ENCODE measurements at places on chromosomes 16 and 17. TPM values are rescaled to one million over a fixed set of nuclear protein-coding genes. Genes with fewer than 3 reads are reported as not detected.

Gene MRM1
- 4.9 TPM for polyA plus RNA-seq

Gene EVI2A
- 1.5 TPM for polyA plus RNA-seq

DNA sequence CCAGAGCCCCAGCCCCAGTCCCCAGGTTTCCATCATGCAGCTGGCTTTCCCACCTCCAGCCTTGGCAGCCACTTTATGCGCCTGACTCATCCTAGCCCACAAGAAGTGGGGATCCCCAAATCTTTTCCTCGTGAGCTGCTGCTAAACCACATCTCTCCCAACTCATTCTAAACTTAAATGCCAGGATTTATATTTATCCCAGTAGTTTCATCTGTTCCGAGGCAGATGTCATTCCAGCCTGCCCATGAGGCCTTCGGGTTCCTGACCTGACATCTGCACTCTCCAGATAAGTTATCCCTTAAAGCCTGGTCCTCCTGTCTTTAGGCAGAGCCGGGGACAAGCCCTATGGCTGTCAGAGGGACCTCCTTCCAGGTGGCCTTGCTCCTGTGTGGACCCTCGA is 16.6 kb downstream of the PLXDC1 start:
- no peak for DNase-seq

GRCh38 chr17:36994438-36994837 is 45.7 kb downstream of the AATF start:
- DNase-seq, result no peak

GRCh38 chr16:4494746-4495490 is 18.7 kb downstream of the HMOX2 start:
- DNase-seq, result no peak

GRCh38 chr16:69217433-69217832 is 30.5 kb downstream of the SNTB2 start:
- no peak for DNase-seq

- no peak for DNase-seq
Observed at GRCh38 chr17:44197980-44198720, 1.5 kb downstream of the ATXN7L3 start.

- DNase-seq, result no peak
Observed at GRCh38 chr17:41212524-41213169, 13.8 kb upstream of the KRTAP9-2 start.

DNA sequence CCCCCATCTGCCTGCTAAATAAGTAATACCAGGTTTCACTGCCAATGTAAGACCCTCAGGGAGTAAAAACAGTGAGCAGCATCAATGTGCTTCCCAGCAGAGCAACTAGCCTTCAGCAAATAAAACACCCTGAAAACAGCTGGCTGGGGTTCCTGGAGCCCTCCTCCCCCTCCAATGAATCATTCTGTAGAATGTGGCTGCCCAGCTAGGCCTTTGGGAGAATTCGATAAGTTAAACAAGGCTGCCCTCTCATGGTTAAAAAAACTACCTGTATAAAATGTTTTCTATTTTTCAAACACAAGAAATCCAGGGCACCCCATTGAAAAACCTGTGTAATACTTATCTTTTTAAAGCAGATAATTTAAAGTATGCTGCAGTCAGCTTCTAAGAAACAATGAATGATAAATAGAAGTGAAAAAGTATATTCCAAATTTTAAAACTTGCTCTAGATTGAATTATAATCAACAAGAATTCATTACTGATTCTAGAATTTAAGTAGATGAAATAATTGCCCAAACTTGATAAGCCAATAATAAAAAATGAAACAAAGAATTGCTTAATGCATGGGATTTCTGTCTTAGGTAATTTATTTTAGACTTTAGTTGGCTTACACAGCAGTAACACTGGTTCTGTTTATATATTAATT is 9.4 kb upstream of the TOM1L1 start:
- no peak for DNase-seq

DNA sequence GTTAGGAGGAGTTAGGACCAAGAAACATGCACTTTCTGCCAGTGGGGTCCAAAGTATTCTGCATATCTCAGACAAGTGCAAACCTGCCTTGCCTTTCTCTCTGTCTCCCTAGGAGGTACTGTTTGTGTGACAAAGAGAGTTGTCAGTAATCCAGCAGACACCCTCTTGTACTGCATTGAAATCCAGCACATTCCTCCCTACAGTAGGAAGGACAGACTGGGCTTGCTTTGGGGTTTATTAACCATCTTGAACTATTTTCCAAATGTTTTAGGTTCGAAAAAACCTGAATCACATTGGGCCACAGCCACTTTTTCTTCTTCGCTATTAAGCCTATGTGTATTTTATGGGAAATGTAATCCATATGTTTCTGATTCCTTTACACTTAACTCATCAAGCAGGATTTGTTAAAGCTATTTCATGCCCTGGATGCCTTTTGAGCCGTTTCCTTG is 204.2 kb upstream of the KCNJ16 start:
- no peak for DNase-seq

DNA sequence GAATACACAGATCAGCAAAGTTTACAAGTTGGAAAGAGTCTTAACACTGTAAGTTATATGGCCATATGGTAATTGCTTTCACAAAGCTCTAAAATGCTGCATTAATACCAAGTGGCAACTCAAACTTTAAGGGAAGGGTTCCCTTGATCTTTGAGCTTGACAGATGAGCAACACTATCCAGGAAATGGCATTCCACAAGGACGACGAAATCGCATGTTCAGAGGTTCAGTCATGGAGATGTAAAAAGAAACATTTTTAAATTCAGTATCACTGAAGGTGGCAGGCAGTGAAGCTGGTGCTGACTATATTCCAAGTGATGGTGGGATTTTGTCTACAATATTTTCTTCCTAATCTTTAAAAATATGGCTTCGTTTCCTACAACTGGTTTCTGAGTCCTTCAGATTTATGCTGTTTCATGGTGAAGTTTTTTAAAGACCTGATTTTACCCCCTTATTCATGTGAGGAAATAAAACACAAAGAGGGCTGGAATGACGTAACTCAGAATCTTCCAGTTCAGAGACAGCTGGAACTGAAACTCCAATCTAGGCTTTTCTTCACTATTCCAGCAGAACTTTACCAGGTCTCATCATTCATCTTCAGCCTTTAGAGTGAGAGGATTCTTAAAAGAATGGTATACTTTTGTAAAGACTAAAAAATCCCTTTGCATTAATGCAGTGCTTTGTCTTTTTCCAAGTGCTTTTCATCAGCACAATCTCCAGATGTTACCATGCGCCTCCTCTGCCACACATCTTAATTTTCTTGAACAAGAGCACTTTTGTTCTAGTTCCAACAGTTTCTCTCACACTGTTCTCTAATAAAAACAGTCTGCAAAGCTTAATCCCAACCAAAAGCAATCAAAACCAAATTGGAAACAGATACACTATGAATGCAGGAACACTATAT is 20.2 kb downstream of the CHCT1 start:
- no peak for DNase-seq

DNA sequence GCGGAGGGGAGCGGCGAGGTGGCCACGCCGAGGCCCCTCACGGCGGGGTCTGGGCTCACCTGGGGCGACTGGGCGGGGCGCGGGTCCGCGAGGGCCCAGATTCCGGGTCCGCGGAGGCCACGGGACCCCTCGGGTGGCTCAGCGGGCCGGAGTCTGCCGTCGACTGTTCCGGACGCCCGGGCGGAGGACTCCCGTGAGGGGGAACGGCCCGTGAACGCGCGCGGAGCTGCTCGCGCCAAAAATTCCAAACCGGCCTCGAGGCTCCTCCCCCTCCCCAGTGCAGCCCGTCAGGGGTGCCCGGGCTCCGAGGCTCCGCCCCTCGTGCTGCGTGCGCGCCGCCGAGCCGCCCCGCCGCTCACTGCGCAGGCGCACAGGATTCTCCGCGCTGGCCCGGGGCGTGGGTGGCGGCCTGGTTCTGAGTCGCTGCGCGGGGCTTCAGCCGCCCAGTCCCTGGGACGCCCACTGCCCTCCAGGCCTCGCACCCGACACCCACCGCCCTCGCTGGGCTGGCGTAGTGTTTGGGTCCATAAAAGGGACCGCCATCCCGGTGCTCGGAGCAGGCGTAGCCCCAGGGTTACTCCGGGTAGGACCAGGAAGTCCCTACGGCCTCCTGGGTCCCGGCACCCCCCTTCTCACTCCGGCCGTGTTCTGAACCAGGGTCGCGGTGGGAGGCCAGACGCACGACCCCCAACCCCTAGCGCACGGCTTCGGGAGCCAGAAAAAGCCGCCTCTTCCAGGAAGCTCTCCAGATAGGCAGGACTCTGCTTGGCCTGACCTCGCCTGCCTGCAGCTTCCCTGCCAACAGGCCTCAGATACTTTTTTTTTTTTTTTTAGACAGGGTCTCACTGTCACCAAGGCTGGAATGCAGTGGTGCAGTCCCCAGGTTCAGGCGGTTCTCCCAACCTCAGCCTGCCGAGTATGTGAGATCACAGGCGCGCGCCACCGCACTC is at the start of gene PKMYT1:
TSS of gene PKMYT1 (minus strand) at position 220 of the 950 bp plus-strand sequence. CDS start 789 bp downstream, outside the sequence.
- DNase-seq, result peak; percentile 87

- peak; percentile 46 for DNase-seq
Observed at GRCh38 chr16:68893710-68894705, 50.7 kb downstream of the TANGO6 start.

DNA sequence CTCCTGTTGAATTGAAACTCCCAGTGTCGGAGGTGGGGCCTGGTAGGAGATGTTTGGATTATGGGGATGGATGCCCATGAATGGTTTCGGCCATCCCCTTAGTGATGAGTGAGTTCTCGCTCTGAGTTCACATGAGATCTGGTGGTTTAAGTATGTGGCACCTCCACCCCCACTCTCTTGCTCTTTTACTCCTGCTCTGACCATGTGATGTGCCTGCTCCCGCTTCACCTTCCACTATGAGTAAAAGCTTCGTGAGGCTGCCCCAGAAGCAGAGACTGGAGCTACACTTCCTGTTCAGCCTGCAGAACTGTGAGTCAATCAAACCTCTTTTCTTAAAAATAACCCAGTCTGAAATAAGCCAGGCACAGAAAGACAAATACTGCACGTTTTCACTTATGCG is 512.4 kb downstream of the HS3ST4 start:
- no peak for DNase-seq

GRCh38 chr16:11108466-11108805 is 147.6 kb downstream of the SOCS1 start:
- no peak for DNase-seq

Data from right renal pelvis (tissue), 4 donors.